ENCODE measurements at places on chromosomes 5 and 9. TPM values are rescaled to one million over a fixed set of nuclear protein-coding genes. Genes with fewer than 3 reads are reported as not detected.

GRCh38 chr9:86486891-86487837 lies 133.0 kb upstream of the TUT7 start:
- no peak for DNase-seq

GRCh38 chr9:89878687-89879086 lies 273.9 kb downstream of the GADD45G start:
- DNase-seq, result no peak

DNA sequence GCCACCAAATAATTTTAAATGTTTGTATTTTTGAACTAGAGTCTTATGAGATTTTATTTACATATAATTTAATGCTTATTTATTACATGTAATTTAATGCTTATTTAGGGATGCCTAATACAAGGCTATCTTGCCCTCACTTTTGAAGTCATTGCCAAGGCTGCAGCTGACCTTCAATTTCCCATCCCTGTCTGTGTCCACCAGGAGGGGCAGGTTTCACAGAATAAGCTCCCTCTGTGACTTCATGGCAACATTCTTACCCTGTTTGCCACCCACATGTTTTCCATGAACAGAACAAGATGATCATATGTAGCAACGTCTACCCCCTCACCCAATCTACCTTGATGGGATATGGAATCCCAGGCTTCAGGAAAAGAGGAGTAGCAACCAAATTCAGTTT lies 27.0 kb downstream of the C5 start:
- no peak for DNase-seq

- no peak for DNase-seq
These were observed 59.0 kb downstream of the MAP1B start for GRCh38 chr5:72166070-72166979.

GRCh38 chr9:122806661-122807060 lies 6.7 kb downstream of the OR1K1 start:
- no peak for DNase-seq

FBLL1 gene
- total RNA-seq, result not detected

DNA sequence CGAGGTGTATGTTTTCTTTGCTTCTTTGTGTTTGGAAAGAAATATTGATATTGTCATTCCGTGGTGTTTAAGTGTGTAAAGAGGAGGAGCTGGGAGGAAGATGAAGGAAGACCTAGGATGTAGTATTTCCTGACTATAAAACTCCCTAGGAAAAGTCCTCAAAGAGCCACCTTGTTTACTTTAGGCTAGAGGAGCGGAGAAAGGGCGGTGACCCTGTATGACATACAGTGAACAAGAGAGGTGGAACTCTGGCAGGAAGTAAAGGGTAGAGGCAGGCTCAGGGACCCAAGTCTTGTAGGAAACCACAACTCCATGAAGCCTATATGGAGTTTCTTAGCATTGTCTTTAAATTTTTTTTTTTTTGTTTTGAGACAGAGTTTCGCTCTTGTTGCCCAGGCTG lies 303.9 kb downstream of the DOCK8 start:
- no peak for DNase-seq

DNA sequence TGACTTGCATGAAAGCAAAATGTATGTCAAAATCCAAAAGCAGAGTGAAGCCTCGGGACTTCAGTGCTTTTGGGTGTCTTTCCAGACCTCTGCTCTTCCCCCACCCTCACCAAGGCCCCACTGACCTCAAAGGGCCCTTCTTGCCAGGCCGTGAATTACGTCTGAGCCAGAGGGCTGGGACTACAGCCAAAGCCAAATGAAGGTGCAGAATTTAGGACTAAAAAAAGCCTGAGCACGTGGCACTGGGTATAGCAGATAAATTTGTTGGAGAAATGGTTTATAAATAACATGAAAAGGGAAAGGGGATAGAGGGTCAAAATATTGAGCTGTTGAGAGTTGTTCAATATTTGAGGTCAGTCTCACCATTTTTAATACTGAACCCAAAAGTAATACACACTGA lies 163.4 kb downstream of the GHR start:
- DNase-seq, result no peak

DNA sequence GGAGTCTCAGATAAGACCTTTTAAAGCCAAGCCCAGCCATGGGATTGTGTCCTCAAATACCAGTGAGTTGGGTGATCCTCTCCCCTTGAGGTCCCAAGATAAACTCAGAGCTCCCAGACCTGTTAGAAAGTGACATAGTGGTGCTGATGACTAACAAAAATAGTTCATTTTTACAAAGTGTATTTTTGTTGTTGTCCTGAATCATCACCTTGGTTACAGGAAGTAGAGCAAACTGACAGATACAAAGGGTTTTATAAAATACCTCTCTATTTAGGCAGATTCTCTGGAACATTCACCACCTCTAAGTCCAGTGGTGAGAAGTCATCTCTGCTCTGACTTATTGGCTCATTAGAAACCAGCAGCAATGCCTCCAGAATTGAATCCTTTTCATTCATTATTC lies 259.3 kb downstream of the CEMIP2 start:
- no peak for DNase-seq

DNA sequence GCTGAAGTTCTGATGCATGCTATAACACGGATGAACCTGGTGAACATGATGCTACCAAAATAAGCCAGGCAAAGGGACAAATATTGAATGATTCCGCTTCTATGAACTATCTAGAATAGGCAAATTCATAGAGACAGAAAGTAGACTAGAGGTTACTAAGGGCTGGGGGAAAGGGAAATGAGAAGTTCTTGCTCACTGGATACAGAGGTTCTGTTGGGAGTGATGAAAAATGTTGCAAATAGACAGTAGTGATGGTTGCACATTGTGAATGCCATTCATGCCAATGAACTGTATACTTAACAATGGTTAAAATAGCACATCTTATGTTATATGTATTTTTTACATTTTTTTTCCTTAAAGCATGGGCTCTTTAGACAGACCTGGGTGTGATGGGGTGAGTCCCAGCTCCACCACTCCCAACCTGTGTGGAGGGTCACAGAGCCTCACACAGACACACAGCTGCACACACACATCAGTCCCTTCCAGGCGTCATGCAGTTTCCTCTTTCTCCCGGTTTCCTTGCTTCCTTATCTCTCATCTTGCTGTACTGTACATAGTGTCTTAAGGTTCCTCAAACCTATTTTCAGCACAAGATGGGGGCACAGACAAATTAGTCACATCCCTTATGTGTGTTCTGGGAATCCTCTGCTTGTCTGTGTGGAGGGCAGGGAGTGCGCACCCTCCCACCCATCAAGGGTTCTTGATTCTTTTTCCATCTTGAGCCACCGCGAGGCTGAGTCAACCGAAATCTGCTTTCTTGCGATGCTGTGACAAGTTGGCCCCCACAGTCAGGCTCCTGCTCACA lies 192.9 kb downstream of the CRB2 start:
- DNase-seq, result no peak

AGXT2 gene
- not detected for total RNA-seq

- no peak for DNase-seq
These were observed 153.6 kb downstream of the DIRAS2 start for GRCh38 chr9:90489066-90489465.

UBE2QL1 gene
- not detected for total RNA-seq

DNA sequence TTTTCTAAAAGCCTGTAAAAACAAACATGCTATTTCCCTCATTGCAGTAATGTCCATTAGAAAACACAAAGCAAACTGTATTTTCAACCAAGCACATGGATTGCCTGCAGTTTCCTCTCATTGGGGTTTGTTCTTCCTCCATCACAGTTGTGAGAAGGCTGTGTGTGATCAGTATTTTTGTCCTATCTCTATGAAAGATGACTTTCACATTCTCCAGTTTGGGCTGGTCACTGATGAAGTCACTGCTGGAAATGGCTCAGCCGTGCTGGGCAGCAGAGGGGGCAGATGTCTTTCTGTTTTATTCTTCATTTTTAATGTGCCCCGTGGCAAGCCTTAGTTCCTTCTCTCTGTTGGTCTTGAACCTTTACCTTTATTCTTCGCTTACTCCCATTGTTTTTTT lies 288.9 kb upstream of the MPDZ start:
- DNase-seq, result no peak

QRFP gene
- not detected for total RNA-seq

DNA sequence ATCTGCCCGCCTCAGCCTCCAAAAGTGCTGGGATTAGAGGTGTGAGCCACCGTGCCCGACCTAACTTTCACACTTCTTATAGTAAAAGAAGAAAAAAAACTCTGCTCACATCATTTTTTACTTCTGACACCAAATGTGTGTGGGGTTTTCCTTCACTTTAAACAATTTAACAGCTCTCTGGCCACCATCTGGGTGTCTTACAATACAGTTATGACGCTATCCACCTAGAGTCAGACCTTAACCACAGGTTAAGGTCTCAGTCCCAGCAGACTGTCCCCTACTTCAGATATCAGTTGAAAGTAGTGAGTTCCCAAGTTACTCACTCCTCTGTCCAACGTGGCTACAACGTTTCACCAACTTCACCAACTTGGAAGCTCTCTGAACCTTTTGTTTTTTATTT lies 15.4 kb upstream of the ATP6V1G1 start:
- no peak for DNase-seq

MSH3 gene
- 17.2 TPM for total RNA-seq

DNA sequence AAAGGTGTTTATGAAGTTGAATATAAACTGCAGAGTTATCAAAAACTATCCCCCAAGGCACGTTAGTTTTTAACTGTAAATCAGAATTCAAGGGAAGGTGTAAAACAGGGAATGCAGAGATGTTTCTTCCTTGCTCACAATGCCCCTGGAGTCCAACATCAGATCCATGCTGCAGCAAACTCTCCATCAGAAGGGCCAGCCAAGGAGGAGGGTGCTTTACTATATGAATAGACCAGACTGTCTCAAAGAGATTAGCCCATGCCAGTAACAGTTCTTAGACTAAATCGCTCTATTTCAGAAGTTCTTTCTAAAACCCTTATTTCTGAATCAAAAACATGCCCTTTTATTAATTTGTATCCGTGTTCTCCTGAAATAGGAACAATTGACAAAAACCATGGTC lies 362.8 kb upstream of the RPS23 start:
- DNase-seq, result no peak

GLRA1 gene
- not detected for total RNA-seq

DNA sequence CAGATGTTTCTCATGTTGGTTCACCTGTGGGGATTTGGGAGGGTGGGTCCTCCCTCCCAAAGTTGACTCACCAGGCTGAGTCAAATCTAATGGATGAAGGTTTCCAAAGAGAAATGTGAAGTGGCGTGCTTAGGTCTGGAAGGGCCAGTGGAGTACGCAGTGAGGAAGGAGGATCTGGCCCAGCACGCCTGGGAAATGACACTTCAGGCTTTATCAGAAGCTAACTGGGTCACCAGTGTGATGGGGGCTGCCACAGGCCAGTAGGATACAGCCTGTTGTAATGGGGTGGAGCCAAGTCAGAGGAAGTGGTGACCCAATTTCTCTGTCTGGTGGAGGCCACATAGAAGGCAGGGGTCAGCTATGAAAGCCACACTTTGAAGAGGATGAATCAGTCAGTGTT lies 18.0 kb downstream of the POLR1E start:
- DNase-seq, result peak; percentile 22

GRCh38 chr5:94793113-94793815 lies 174.8 kb downstream of the SLF1 start:
- DNase-seq, result no peak

DNA sequence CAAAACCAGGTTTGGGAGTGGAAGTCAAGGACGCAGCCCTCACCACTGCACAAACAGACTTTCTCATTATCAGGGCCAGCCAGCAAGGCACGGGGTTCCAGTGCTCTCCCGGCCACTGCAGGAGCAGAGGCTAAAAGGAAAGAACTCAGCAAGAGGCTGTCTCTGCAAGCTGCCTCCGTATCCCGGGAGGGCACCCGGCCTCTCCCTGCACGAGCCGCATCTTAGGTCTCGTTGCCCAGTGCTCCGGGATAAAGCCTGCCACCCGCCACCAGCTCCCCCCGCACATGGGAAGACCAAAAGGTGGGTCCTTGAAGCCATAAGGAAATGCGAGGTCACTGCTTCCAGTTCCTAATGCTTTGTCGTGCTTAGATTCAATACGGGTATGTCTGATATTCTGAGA lies 117.2 kb upstream of the SARDH start:
- DNase-seq, result no peak

S100Z gene
- total RNA-seq, result 1.5 TPM

DNA sequence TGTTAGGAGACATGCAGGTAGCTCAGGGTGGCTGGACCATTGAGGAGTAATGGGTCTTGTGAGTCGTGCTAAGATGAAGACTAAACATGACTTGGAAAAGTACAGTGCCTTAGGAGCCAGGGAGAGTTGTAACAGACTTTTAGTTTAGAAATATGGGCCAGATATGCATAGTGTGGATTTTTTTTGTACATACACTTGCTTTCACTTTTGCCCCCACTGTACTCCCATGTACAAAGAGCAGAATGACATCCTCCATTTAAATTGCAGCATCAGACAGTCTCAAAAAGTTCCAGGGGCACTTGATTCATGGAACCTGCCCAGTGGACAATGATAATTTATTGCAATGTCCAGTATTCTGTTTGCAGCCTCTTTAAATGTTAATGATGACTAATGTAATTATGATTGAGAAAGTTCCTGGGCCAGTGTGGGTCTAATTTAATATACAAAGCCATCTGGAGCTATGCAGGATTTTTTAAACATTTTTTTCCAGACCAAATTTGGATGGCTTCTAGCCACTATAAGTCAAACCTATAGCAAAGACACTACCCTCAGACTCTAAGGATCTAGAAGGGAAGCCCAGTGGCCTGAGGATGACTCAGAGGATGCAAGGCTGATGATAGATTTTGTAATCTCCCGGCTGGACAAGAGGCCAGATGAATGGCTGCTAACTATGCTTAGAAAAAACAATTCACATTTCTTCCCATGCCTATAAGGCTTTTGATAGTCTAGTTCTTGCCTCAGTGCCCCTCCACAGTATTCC lies 80.1 kb downstream of the TRPC7 start:
- no peak for DNase-seq

- no peak for DNase-seq
These were observed 7.1 kb downstream of the KDM3B start for GRCh38 chr5:138359621-138360020.

- DNase-seq, result no peak
These were observed 41.3 kb upstream of the TESK1 start for GRCh38 chr9:35563791-35564197.

- no peak for DNase-seq
These were observed 936.6 kb upstream of the PTPRD start for GRCh38 chr9:11549311-11549794.

DNA sequence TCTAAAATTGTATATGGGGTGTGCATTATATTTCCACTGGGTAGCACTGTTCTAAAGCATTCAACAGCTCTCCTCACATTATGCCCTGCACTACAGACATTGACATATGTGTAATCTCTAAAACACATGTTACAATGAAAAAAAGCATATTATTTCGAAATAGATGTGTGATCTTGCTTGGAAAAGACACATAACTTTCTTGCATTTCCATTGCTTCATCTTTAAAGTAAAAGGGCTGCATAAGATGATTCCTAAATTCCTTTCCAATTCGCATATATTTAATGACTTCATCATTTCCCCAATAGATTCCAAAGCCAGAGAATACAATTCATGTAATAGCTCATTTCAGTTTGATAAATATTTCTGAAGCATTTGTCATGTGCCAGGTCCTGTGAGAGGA lies 566.9 kb downstream of the PDE4D start:
- DNase-seq, result no peak

PCDHGA3 gene
- 0.22 TPM for total RNA-seq

Data from T-helper 17 cell (primary cell).